NCI-H1694 (cell line): ENCODE measurements at places on chromosomes 2 and 18.

GRCh38 chr2:11050565-11050964 lies 104.7 kb upstream of the SLC66A3 start:
- DNase-seq: no peak

DNA sequence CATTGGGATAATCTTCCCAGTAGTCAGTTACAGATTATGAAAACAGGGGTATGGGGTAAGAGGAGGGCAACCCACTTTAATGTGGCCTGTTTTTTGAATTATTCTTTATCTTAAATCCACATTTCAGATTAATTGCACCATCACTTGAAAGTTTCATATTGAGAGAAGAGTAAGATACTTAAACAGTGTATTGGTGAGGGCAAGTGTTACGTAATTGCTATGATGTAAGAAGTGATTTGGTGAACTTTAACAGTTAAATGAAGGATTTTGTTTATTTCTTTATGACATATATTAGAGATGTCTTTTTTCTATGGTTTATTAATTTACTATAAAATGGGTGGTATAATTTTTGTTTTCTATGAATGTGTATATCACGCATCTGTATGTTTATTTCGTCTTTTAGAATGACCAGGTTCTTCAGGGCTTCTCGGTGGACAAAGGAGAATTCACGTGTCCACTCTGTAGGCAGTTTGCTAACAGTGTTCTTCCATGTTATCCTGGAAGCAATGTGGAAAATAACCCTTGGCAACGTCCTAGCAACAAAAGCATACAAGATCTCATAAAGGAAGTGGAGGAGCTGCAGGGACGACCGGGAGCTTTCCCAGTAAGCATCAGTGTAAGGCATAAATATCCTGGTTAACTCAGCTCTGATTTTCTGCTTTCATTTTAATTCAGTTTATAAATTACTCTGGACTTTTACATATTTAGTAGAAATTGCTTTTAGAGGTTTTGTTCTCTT lies 171.2 kb upstream of the MYO3B start:
- DNase-seq: no peak

DNA sequence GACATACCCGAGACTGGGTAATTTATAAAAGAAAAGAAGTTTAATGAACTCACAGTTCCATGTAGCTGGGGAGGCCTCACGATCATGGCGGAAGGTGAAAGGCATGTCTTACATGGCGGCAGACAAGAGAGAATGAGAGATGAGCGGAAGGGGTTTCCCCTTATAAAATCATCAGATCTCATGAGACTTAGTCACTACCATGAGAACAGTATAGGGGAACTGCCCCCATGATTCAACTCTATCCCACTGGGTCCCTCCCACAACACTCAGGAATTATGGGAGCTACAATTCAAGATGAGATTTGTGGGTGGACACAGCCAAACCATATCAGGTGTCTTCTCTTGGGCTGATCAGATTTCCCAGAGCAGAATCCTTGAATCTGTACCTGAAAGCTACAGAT lies 617.3 kb upstream of the ID2 start:
- no peak for DNase-seq

DNA sequence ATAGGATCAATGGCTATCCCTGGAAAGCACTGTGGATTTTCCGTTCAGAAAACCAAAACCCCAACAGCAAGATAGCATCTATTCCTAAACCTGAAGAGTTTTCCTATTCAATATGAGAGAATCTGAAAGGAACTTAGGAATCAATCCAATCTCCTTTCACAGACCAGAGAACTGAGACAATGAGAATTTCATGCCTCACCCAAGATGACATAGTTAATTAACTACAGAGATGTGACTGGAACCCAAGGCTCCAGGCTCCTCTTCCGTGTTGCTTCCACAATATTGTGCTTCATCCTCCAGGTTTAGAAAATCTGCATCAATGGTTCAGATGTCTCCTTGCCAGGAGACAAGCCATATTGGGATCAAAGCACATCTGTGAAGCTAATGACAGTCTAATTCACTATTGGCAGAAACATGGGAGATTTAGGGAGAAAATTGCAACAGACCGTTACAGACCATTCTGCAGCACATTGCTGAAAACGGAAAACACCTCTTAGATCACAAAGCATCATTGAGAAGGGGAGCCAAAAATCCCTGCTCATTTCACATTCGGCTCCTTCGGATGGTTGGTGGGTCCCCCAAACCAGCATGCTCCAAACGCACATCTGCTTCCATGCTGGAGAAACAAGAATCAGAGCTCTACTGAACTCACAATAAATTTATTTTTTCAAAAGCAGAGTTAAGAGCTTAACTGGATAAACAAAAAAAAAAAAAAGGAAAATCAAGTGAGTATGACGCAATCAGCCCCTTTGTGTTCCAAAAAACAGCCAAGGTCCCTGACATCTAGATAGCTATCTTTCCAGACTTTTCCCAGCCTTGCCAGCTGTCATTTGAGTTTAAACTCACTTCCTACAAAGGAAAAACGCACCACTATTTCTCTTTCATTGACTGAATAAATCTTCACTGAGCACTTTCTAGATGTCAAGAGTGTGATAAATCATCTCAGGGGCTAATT lies 290.3 kb downstream of the C1D start:
- peak; percentile 59 for DNase-seq

- no peak for DNase-seq
Measured at GRCh38 chr18:69897397-69898108, 50.1 kb downstream of the CD226 start.

DNA sequence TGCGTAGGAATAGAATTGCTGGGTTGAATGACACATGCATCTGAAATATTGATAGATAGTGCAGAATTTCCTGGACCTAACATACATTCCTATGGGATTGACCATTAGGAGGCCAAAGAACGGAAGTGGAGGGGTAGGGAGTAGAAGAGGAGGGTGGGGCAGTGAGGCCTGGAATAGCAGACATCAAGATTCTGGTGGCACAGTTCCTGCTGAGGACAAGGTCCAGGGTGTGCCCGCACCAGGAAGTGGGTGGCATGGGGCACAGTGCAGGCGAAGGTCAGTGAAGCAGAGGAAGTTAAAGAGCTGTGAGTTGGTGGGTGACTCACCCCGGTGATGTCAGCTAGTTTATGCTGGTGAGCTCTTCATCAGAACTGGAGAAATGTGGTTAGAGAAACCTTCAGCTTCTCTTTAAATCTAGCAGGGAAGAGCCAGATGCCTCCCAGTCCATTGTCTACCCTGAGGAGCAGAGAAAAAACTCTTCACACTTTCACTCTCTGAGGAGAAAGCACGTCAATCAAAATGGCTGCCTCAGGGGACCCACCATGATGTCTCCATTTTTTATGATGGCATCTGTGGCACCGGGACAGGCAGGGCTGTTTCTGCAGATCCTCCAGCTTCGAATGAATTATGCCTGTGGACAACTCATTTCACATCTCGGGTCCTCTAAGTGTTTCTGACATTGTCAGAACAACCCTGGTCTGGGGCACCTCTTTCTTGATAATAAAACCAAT lies 55.9 kb upstream of the CTLA4 start:
- DNase-seq: no peak

DNA sequence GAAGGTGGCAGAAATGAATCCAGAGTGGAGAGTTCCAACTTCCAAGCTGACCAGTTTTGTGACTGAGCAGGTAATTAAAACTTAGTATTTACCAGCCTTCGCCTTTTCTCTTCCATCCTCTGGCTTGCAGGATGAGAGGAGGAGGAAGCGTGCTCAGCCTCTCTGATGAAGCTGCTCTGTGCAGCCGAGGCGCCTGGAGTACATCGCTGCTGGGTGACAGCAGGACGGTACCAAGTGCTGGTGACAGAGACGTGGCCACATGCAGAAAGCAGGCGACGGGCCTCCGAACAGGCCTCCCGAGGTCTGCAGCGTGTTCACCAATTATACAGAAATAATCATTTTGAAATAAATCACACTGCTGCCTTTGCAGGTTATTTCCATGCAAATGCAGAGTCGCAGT lies 95.0 kb downstream of the MBP start:
- no peak for DNase-seq

- no peak for DNase-seq
Measured at GRCh38 chr2:188884517-188884916, 89.7 kb upstream of the COL3A1 start.

- DNase-seq: no peak
Measured at GRCh38 chr18:11106894-11107293, 42.5 kb downstream of the PIEZO2 start.

DNA sequence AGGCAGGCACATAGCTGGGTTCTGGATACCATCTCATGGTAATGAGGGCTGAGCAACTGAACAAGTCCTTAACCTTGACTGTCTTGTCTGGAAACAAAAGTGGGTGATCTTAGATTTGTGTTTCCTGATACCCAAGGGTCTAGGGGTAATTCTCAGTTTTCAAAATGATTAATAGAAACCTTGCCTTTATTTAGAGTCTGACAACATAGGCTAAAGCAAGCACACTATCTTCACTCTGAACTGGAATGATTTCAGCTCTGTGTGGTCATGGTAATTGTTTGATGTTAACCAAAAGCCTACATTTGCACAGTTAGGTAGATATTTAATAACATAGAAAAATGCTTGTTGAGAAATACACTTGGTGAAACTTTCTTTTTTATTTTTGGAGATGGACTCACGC lies 6.8 kb upstream of the LAMA3 start:
- DNase-seq: no peak

- DNase-seq: no peak
Measured at GRCh38 chr2:144310484-144310883, 209.4 kb downstream of the ZEB2 start.

DNA sequence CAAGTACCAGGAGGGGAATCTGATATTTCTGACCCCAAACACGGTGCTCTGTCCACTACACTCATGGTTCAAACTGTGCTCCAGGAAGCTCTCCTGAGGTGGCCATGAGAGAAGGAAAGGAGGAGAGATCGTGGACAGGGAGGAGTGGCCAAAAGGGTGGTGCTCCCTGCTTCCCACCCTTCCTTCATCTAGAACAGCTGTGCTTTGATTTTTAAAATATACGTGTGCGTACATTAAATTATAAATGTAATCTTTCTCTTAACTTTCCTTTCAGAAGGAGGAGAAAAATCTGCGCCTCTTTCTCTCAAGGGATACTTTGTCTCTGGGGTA lies 8.2 kb upstream of the CHRNA1 start:
- no peak for DNase-seq

DNA sequence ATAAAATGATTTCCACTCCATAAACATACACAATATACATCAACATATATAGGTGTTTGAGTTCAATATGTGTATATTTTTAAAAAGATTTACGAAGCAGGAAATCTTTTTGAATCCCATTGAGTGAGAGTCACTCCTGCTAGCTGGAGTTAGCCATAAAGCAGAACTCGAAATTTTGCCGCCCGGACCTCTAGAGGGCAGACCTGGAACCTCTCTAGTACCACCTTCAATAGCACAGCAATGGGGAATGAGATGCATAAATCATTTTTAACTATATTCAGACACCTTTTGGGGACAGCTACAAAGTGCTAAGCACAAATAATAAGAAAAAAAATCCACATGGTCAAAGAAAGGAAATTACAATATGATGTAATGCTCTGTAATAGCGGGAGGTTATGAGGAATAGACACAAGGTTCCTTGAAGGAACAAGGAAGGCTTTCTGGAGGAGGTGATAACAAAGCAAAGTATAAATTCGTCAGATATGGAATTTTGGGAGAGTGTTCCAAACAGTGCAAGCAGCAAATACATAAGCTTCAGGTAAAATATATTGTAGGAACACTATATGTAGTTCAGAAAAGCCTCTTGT lies 533.4 kb downstream of the ERBB4 start:
- DNase-seq: peak; percentile 33

DNA sequence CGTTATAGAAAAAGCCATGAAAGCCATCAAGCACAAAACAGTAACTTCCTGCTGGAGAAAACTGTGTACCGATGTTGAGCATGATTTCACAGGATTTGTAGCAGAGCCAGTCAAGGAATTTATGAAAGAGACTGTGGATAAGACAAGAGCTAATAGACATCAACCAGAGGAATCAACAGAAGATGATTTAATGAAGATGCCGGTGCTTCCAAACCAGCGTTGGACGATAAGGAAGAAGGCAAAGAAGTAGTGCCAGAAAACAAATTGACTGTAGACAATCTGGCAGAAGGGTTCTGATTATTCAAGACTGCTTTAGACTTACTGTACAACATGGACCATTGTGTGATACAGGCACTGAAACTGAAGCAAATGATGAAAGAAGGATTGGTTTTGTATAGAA lies 49.5 kb upstream of the GAREM2 start:
- DNase-seq: no peak

- no peak for DNase-seq
Measured at GRCh38 chr2:114350186-114350725, 92.2 kb upstream of the DPP10 start.

GRCh38 chr2:99389371-99389770 lies 52.2 kb downstream of the EIF5B start:
- DNase-seq: no peak

DNA sequence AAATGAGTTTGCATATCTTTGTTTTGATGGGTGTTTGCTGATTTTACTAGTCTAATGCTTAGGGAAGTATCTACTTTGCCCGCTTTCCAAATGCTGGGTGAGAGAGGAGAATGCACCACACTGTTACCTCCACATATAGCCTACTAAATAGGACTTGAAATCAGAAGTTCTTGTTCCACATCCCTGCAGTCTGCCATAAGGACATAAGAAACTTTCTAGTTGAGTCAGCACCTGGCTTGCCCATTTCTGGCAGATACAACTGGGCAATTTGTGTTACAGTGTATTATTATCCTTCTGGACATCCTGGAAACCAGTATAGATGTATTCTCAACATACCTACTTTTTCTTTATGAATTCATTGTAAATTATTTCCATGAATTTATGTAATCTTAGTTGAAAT lies 29.5 kb downstream of the ANXA4 start:
- DNase-seq: no peak

DNA sequence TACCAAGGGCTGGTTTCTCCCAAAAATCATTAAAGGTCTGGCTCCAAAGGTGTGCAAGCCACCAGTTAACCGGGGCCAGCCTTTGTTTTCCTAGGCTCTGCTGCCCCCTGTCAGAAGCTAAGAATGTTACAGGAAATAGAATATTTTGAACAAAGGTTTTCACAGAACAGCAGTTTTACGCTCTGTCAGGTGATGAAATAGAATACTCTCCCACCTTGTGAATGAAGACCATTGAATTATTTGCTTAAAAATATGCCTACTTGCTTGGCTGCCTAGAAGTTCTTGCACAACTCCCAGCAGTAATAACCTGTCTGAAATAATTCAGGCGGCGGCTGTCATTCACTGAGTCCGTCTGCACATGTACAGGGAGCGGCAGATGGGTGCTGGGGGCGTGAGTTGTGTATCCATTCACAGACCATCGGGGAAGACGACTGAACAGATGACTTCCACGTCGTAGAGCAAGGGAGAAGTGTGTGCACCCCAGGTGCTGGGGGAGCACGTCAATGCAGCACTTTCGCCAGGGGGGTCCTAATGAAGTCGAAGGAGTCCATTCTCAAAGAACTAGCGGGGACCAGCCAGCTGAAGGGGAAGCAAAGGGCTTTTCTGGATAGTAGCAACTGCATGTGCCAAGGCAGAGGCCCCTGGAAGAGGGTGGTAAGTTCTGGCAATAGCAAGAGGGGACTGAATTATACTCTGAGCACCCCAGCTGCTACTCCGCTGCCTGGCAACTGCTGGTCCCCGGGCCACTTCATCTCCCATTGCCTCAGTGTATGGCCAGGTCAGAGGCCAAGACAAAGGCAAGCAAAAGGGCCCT lies 56.1 kb downstream of the SF3B1 start:
- DNase-seq: peak; percentile 81
